ENCODE measurements at places on chromosomes 1 and 21.

GRCh38 chr1:239742416-239743109, 349.1 kb upstream of the FMN2 start:
- H3K4me1 ChIP-seq, result no peaks in the 10 kb centered on the region
- no peak overlapping the region for H3K4me3 ChIP-seq
- no peaks in the 10 kb centered on the region for H3K36me3 ChIP-seq
- H3K27ac ChIP-seq, result no peak overlapping the region
- no peak for DNase-seq

- H3K27me3 ChIP-seq, result no peaks in the 10 kb centered on the region
- no peaks in the 10 kb centered on the region for H3K36me3 ChIP-seq
- H3K27ac ChIP-seq, result no peak overlapping the region
- DNase-seq, result no peak
- no peak overlapping the region for H3K4me3 ChIP-seq
These were observed 45.8 kb downstream of the SSBP3 start for GRCh38 chr1:54360165-54361005.

GRCh38 chr1:232267092-232267836, 362.7 kb downstream of the SIPA1L2 start:
- no peak overlapping the region for H3K27ac ChIP-seq
- no peak overlapping the region for H3K4me3 ChIP-seq
- DNase-seq, result no peak
- no peaks in the 10 kb centered on the region for H3K36me3 ChIP-seq
- H3K4me1 ChIP-seq, result no peaks in the 10 kb centered on the region

DNA sequence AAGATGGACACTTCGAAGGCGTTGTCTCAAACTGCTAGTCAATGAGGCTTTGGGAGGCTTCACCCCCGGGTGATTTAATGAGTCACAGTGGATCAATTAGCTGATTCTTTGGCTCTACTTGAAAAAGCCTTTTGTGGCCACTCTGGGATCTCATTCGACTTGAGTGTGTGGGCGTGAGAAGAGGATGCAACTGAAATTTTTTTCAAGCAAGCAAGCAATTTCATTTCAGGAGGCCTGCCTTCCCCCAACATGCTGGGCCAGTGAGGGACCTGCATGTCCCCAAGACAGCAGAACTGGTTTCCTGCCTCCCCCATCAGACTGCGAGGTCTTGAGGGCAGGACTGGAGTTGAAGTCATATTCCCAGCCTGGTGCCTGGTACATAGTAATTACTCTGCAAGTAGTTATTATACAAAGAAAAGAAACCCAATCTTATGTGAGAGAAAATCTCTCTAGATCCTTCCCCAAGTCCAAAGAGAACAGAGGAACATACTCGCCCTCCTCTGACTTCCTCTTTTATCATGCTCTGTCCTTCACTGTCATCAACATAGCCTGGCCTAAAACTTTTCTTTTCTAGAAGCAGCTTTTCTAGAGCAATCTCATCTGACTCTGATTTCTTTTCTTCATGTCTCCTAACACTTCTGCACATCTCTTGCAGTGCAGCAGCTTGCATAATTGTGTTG, 22.7 kb downstream of the SYT6 start:
- H3K4me1 ChIP-seq, result no peaks in the 10 kb centered on the region
- H3K36me3 ChIP-seq, result no peaks in the 10 kb centered on the region
- DNase-seq, result no peak
- H3K4me3 ChIP-seq, result no peak overlapping the region
- no peaks in the 10 kb centered on the region for H3K27me3 ChIP-seq

- H3K4me1 ChIP-seq, result no peaks in the 10 kb centered on the region
- H3K27me3 ChIP-seq, result no peaks in the 10 kb centered on the region
- DNase-seq, result no peak
- H3K27ac ChIP-seq, result no peak overlapping the region
These were observed 28.8 kb upstream of the PPP2R5A start for GRCh38 chr1:212256369-212256768.

DNA sequence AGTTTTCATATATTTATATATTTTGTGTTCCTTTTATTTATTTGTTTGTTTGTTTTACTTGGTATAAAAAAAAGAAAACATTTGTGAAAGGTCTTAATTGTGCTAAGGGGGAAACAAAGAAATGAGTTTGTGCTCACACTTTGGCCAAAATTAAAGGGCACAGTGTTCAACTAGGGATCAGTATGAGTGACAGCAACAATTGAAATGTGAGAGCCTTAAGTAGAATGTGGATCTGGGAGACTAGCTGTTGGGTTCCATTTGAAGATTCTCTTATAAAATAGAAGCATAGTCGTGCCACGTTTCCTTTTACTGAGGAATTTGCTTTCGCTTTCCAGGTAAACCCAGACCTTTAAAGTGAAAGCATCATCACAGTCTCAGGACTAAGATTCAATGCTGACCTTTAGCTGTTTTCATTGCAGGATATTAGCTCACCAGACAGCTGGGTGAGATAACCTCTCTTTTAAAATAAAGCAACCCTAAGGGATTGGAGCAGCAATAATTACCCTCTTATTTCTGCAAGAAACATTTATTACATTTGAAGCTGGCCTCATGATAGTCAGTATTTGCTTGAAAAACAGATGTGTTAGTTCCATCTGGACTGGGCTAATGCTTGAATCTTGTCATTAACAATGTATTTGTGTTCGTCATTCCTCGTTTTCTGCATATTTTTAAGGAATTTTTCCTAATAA, 37.1 kb upstream of the CD55 start:
- no peak overlapping the region for H3K27ac ChIP-seq
- no peaks in the 10 kb centered on the region for H3K36me3 ChIP-seq

GRCh38 chr1:162371611-162372010, 5.0 kb downstream of the SPATA46 start:
- no peak overlapping the region for H3K4me3 ChIP-seq
- H3K27ac ChIP-seq, result no peak overlapping the region
- no peaks in the 10 kb centered on the region for H3K4me1 ChIP-seq
- no peaks in the 10 kb centered on the region for H3K36me3 ChIP-seq
- DNase-seq, result no peak
- no peaks in the 10 kb centered on the region for H3K27me3 ChIP-seq

- H3K27me3 ChIP-seq, result no peaks in the 10 kb centered on the region
- H3K36me3 ChIP-seq, result no peaks in the 10 kb centered on the region
- no peak for DNase-seq
- H3K4me1 ChIP-seq, result peaks cover 10% of the 10 kb centered on the region
- H3K27ac ChIP-seq, result peak overlapping the region; percentile 85
These were observed 1.7 kb downstream of the SYT11 start for GRCh38 chr1:155860970-155861510.

DNA sequence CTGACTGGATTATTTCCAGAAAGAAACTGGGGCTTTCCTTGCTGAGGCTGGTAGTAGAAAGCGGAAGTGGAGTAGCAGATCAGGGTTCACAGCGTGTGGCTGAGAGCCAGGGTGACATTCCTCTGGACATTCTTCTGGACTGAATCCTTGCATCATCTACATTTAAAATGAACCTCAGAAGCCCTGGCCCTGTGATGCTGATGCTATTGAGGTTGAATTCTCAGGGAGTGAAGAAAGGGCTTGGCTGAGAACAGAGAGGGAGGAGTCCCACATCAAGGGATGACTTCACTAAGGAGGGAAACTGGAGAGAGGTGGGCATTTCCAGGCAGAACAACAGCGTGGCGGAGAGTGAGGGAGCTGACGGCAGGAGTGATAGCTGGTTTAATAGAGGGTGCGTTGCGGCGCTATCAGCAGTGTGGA, 102.3 kb upstream of the LMO4 start:
- H3K36me3 ChIP-seq, result no peaks in the 10 kb centered on the region
- H3K27ac ChIP-seq, result no peak overlapping the region
- DNase-seq, result peak; percentile 86
- H3K4me3 ChIP-seq, result no peak overlapping the region
- H3K4me1 ChIP-seq, result no peaks in the 10 kb centered on the region

GRCh38 chr1:88519156-88519555, 164.9 kb upstream of the PKN2 start:
- DNase-seq, result no peak
- H3K27me3 ChIP-seq, result no peaks in the 10 kb centered on the region
- H3K4me1 ChIP-seq, result no peaks in the 10 kb centered on the region
- no peak overlapping the region for H3K27ac ChIP-seq
- no peaks in the 10 kb centered on the region for H3K36me3 ChIP-seq

GRCh38 chr1:51622455-51622913, 5.6 kb downstream of the OSBPL9 start:
- H3K27ac ChIP-seq, result peak overlapping the region; percentile 47
- H3K27me3 ChIP-seq, result no peaks in the 10 kb centered on the region
- no peaks in the 10 kb centered on the region for H3K36me3 ChIP-seq

DNA sequence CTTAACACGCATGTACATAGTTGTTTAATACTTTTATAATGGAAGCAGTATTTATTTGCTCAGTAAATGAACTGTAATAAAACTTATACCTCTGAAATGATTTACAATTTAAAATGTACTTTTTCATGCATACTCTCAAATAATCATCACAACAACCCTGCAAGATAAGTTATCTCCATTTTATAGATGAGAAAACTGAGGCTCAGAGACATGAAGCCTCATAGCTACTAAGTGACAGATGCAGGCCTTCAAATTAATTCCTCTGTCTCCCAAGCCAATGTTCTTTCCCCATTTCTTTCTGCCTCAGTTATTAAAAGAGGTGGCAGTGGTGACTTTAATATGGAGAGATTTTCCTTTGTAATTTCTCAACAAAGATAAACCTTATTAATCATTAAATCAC, 19.6 kb upstream of the CLCA1 start:
- no peaks in the 10 kb centered on the region for H3K36me3 ChIP-seq
- DNase-seq, result no peak
- no peaks in the 10 kb centered on the region for H3K4me1 ChIP-seq
- H3K4me3 ChIP-seq, result no peak overlapping the region
- H3K27me3 ChIP-seq, result no peaks in the 10 kb centered on the region

GRCh38 chr21:10425856-10426255, 95.5 kb upstream of the TPTE start:
- H3K36me3 ChIP-seq, result no peaks in the 10 kb centered on the region
- no peak for DNase-seq
- H3K27me3 ChIP-seq, result no peaks in the 10 kb centered on the region
- no peak overlapping the region for H3K27ac ChIP-seq
- H3K4me1 ChIP-seq, result no peaks in the 10 kb centered on the region

DNA sequence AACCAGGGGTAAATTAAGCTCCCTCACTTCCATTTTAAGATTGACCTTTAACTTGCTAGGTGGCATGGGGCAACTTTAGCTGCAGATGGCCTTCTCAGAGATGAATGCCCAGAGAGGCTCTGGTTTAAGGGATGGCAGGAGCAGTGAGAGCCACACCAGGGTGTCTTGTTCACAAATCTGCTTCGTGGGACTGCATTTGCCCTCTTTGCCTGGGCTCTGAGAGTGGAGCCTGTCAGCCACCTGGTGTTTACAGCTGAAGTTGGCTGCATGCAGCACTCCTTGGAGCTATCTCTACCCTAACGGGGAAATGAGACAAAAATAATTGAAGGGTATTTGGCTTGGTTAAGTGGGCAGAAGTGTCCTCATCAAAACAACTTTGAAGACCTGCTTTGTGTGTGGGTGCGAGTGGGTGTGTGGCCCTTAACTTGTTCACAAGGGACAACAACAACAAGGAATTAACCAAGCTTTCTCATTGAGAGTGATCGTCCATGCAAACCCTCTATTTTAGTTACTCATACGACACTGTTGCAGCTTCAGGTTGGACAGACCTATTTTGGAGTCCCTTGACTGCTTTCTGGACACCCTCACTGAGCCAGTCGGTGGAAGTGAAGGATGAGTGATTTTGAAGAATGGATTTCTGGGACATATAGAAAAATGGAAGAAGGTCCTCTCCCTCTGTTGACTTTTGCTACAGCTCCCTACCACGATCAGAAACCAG, 29.8 kb downstream of the PGM1 start:
- H3K36me3 ChIP-seq, result no peaks in the 10 kb centered on the region
- peaks cover 10% of the 10 kb centered on the region for H3K4me1 ChIP-seq
- H3K4me3 ChIP-seq, result no peak overlapping the region
- H3K27me3 ChIP-seq, result no peaks in the 10 kb centered on the region
- no peak overlapping the region for H3K27ac ChIP-seq

DNA sequence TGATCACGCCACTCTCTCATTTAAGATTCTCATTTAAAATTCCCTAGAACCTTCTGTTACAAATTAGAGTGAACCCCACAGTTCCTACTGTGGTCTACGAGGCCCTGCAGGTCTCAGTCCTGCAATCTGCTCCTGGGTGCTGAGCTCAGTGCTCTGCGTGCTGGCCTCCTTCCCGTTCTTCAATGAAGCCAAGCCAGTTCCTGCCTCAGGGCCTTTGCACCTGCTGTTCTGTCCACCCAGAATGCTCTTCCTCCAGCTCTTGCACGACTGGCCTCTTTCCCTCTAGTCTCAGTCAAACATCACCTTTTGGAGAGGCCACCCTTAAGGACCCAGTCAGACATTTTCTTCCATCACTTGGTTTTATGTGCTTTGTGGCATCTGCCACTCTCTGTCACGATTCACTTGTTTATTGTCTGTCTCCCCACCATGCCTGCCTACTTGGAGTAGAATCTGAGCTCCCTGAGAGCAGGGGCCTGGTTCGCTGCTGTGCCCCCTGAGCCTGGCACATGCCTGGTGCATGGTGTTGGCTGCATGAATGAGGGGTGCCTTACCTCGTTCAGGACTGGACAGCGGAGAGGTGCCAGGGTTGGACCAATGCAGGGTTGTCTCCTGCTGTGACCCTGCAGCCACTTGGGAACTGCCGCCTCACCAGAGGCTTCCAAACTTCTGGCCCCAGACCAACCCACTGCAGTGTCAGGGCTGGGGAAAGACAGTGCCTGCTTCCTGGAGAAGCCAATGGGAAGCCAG, 9.7 kb upstream of the H6PD start:
- no peak overlapping the region for H3K27ac ChIP-seq
- H3K4me1 ChIP-seq, result no peaks in the 10 kb centered on the region
- H3K27me3 ChIP-seq, result no peaks in the 10 kb centered on the region
- DNase-seq, result no peak
- no peaks in the 10 kb centered on the region for H3K36me3 ChIP-seq
- H3K4me3 ChIP-seq, result no peak overlapping the region

GRCh38 chr1:232983375-232983774, 33.0 kb downstream of the NTPCR start:
- H3K27ac ChIP-seq, result no peak overlapping the region
- H3K4me1 ChIP-seq, result no peaks in the 10 kb centered on the region
- DNase-seq, result no peak
- no peak overlapping the region for H3K4me3 ChIP-seq

DNA sequence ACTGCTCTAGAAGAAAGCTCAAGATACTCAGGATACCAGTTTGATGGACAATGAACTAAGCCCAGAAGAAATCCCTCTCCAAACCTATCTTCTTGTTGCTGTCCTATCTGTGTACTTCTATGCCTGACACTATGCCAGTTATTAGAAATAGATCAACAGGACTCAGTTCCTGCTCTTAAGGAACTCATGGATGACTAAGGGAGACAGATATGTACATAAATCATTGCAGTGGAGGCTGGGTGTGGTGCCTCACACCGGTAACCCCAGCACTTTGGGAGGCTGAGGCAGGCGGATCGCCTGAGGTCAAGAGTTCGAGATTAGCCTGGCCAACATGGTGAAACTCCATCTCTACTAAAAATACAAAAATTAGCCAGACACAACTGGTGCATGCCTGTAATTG, 42.4 kb upstream of the AK4 start:
- no peaks in the 10 kb centered on the region for H3K27me3 ChIP-seq
- DNase-seq, result no peak
- no peak overlapping the region for H3K27ac ChIP-seq
- no peak overlapping the region for H3K4me3 ChIP-seq
- no peaks in the 10 kb centered on the region for H3K36me3 ChIP-seq
